ENCODE measurements at places on chromosomes 16 and 17.

DNA sequence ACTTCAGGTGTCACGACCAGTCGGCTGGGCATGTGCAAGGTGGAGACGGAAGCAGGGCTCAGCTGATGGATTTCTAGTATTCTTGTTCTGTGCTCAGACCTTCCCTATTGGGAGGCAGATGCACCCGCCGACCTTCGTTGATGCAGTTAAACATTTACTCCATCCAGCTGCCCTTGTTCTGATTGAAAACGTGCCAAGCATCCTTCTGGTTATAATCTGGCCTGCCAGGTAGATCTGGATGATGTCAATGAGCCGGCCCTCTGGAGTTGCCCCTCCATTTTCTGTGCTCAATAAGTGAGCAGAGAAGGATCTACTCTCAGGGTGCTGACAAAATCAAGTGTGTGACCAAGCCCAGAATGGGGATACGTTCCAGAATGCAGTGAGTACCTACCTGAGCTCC, 38.3 kb downstream of the CCDC182 start:
- no peak for DNase-seq

DNA sequence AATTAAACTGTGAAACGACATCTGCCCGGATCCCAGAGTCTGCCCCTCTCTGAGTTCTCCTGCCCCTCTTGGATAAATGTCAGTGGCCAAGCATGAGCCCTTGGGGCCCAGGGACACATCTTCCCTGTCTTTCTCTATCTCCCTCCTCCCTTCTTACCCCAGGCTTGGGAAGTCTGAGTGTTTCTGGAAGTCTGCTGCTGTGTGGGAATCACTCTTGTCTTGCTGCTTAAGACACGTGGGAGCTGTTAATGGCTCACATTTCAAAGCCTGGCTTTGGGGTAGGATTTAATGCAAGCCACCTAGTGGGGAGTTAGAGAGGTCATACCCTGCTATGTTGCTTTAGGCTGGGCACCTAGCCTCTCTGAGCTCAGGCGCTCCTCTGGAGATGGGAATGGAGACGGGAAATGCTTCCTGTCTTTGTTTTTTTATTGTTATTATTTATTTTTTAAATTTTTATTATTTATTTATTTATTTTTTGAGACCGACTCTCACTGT, 218.5 kb upstream of the CIBAR2 start:
- no peak for DNase-seq

GRCh38 chr16:70161350-70161749, 12.2 kb upstream of the CLEC18C start:
- no peak for DNase-seq

GRCh38 chr16:3028716-3029319, 5.0 kb downstream of the THOC6 start:
- DNase-seq = no peak

DNA sequence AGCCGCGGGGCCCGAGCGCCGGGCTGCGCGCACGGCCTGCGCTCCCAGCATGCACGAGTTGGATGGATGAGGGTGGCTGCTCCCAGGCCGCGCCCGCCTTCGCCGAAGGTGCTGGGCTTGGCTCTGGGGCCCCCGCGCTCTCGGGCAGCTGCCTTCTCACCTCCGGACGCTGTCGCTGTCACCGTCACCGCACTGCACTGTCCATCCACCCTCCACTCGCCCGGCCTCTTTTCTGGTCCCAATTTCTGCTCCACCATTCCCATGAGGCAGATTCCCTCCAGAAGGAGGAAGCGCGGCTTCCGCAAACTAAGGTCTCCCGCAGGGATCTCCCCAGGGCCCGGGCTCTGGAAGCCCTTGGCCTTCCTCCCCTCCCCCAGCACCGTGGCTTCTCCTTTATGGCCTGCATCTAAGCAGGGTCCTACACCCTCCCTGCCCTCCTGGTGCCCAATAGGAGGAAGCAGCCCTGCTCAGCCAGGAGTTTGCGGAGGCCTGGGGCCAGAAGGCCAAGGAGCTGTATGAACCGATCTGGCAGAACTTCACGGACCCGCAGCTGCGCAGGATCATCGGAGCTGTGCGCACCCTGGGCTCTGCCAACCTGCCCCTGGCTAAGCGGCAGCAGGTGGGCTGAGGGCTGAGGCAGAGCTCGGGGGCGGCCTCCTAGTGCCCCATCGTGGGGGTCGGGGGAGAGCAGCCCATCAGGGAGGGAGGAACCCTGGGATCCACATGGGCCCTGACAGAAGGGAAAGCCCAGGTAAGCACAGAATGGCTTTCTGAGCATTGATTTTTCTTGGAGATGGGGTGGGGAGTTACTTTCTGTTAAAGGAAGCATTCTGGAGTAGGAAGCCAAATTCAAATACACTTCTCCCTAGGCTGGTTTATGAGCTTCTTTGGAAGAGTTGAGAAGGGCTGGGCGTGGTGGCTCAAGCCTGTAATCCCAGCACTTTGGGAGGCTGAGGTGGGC, 899 bp downstream of the ACE start:
- no peak for DNase-seq

GRCh38 chr17:36869441-36869840, 67.8 kb upstream of the LHX1 start:
- no peak for DNase-seq

Data from NCI-H1417 treated with DMSO at 0.1 percent for 48 hours (cell line).